ENCODE measurements at places on chromosomes 2 and 18.

GRCh38 chr2:191650896-191651773 is 26.8 kb upstream of the NABP1 start:
- DNase-seq: no peak

GRCh38 chr2:74550231-74550630 is 3.5 kb downstream of the LOXL3 start:
- no peak for DNase-seq

DNA sequence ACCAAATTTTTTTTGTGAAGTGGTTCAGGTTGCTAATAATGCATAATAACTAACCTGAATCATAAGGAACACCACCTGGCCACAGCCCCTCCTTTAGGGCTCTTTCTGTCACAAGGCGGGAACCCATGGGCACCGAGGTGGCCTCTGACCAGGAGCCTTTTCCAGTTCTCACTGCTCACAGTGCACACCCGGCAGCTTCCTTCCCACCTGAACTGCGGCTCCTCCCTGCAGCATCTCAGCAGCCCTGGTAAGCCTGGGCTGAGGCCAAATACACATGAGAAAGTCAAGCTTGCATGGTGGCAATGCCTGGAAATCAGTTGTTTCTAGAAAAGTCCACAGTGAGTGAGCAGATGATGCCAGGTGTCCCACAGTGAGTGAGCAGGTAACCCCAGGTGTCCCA is 77.6 kb upstream of the SNTG2 start:
- no peak for DNase-seq

GRCh38 chr2:188577231-188577630 is 285.6 kb downstream of the GULP1 start:
- DNase-seq: no peak

- no peak for DNase-seq
These were observed 678.4 kb downstream of the DCDC2C start for GRCh38 chr2:4381773-4382172.

- DNase-seq: no peak
These were observed 313.0 kb upstream of the SLC39A10 start for GRCh38 chr2:195343942-195344530.

GRCh38 chr18:48923746-48924629 is 26.8 kb downstream of the SMAD7 start:
- DNase-seq: peak; percentile 39

- no peak for DNase-seq
These were observed 292.0 kb downstream of the GBX2 start for GRCh38 chr2:235876099-235876679.

GRCh38 chr2:162177301-162177700 is 25.3 kb upstream of the GCG start:
- DNase-seq: no peak

GRCh38 chr2:69217333-69218080 is 169.5 kb downstream of the GFPT1 start:
- no peak for DNase-seq

GRCh38 chr2:112483042-112483473 is 1.1 kb downstream of the TTL start:
- DNase-seq: no peak

DNA sequence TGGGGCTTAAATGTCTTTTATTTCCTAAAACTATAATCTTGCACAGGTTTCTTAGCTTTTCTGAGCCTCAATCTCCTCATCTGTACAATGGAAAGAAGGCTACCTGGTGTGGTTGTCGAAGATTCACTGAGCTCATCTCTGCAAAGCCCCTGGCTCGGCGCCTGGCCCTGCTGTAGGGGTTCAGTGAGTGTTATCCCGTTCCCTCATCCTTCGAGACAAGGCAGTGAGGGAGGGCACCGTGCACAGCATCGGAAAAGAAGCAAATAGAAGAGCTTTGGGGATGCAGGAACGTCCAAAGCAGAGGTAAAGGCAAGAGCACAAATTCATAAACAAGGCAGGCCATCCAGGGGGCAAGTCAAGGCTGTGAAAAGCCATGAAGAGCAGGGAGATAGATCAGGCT is 41.2 kb upstream of the ATG16L1 start:
- DNase-seq: no peak

DNA sequence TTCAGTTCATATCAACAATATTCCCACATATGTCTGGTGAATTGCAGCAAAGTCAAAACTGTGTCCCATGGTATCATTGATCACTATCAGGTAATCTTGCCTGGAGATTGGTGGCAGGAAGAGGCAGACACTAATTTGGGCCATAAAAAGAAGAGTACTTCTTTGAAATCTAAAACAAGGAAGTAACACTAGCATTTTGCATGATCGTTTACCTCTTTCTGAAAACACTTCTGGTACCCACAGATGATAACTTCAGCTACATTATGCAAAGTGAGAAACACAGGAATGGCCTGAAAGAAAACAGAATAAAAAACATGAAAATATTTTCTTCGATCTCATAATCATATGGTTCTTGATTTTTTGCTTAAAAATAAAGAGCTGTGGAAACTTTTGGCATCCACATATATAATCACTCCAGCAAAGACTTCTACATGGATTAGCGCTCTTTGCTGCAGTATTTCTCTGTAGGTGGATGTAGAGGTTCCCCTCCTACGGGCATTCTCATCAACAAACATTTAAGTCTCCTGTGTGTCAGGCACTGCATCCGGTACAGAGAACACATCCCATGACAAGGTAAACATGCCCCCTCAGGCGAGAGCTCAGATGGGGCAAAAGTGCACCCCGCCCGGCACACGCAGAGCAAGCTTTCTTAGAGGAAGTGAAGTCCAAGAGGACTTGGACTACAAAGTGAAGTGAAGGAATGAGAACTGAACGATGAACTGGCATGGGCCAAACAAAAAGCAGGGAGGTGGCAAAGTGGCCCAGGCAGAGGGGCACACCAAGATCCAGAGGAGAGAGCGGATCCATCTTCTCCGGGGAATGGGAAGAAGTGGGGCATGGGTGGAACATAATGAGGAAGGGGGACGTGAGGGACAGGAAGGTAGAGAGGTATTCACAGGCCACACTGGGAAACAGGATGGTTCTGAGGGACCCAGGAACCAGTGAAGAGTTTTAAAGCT is 68.0 kb upstream of the RIOK3 start:
- no peak for DNase-seq

GRCh38 chr2:172179045-172179701 is 76.5 kb upstream of the DLX2 start:
- DNase-seq: no peak

GRCh38 chr2:24925815-24926214 is 5.8 kb upstream of the ADCY3 start:
- DNase-seq: no peak

- DNase-seq: no peak
These were observed 7.4 kb downstream of the PTGR3 start for GRCh38 chr18:75201282-75202270.

DNA sequence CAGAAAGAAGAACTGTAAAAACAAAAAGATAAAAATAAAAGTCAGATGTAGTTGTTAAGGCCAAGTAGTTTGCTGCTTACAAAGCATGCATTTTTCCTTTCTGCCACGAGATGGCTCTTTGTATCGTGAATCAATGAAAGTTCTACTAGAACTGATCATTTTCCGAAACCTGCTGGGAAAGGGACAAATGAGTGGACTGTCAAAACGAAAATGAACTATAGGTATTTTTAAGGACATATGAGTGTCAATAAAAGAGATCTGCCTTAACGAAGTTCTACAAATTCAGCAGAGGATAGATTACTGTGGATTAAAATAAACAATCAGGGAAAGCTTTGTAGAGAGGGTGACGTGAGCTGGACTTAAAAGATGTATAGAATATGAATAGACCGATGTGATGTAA is 15.0 kb upstream of the ELOA2 start:
- peak; percentile 12 for DNase-seq

GRCh38 chr2:190328573-190329147 is 9.0 kb upstream of the HIBCH start:
- DNase-seq: no peak

DNA sequence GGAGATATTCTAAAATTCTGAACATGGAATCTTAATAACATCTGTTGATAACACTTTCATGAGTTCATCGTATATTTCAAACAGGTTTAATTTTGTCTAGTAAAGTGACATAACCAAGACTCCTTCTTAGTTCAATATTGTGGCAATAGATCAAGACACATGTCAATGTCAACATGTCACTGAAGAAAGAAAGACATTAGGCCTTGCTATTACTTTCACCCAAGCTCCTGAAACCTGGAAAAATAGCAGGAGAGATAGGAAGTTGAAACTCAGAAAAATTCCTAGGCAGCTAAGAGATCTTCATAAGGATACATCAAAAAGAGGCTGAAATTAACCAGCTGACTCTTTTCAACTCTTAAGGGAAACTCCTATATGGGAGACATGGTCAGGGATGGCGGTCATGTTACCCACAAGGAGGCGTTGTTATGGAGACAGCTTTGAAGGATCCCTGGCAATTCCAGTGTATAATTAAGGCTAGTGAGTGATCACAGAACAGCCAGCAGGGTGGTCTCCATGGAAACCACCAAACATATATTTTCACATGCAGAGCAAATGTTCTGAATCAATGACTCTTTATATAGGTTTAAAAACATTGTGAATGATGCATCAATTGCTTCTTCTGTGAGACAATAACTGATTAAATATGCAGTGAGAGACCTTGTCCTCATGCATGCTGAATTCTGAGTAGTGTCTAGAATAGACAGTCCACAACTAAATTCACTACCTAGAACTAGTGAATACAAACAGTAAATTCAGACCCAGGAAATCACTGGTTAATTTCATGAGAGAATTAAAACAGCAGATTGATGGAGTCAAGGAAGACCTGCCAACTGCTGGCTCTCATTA is 115.3 kb upstream of the RIOK3 start:
- peak; percentile 47 for DNase-seq

GRCh38 chr2:241036964-241037421 is 38.6 kb downstream of the SNED1 start:
- DNase-seq: no peak

- no peak for DNase-seq
These were observed 94.1 kb downstream of the CSRNP3 start for GRCh38 chr2:165563468-165564225.

GRCh38 chr2:175203621-175204496 is 22.3 kb upstream of the ATP5MC3 start:
- DNase-seq: no peak

DNA sequence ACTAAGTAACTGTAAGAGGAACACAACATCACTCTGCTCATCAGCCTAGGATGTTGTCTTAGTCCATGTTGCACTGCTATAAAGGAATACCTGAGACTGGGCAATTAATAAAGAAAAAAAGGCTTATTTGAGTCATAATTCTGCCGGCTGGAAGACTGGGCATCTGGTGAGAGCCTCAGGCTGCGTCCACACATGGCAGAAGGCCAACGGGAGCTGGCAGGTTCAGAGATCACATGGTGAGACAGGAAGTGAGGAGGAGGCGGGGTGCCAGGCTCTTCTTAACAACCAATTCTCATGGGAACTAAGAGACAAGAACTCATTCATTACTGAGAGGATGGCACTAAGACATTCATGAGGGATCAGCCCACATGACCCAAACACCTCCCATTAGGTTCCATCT is 46.8 kb downstream of the EPG5 start:
- DNase-seq: no peak

GRCh38 chr2:130756053-130756873 is 923 bp downstream of the AMER3 start:
- DNase-seq: no peak

GRCh38 chr2:72330652-72331051 is 183.0 kb upstream of the CYP26B1 start:
- no peak for DNase-seq

DNA sequence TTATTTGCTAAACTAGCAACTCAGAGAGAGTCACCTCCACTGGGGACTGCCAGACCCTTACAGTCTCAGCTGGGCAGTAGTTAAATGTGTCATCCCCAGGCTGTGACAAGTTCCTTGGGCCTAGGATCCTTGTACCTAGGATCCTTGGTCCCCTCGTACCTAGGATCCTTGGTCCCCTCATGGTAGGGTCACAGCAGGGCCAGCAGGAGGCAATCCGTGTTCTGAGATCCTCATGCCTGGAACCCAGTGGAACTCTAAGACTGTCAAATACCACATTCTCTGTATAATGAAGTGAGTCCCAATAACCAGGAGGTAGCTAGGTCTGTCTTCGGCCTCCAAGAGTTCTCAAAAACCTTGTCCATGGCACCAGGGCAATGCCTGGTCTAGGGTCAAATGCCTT is 60.8 kb downstream of the LYPD6B start:
- DNase-seq: no peak

- DNase-seq: no peak
These were observed 74.4 kb upstream of the ASB18 start for GRCh38 chr2:236338495-236339184.

GRCh38 chr2:136917411-136917881 is 152.1 kb downstream of the THSD7B start:
- no peak for DNase-seq

DNA sequence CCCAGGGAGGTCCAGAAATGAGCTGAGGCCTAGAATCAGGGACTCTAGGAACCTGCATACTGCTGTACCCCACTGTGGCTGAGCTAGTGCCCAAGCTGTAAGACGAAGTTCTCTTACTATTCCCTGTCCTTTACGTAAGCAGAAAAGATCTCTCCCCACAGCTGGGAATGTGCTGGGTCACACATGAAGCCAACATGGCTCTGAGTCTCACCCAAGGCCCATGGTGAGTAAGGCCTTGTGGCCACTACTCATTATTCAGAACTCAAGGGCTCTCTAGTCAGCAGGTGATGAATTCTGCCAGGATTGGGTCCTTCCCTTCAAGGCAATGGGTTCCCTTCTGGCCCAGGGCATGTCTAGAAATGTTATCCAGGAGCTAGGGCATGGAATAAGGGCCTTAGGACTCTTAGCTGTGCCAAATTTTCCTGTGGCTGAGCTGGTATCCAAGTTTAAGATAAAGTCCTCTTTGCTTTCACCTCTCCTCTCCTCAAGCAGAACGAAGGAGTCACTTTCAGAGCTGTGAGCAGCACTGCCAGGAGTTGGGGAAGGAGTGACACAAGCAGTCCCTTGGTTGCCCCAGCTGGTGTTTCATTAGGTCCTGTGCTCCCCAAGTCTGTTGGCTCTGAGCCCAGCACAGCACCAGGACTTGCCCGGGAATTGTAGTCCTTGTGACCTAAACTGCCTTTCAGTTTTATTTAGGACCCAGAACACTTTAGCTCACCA is 707.6 kb downstream of the SLC4A3 start:
- DNase-seq: no peak

DNA sequence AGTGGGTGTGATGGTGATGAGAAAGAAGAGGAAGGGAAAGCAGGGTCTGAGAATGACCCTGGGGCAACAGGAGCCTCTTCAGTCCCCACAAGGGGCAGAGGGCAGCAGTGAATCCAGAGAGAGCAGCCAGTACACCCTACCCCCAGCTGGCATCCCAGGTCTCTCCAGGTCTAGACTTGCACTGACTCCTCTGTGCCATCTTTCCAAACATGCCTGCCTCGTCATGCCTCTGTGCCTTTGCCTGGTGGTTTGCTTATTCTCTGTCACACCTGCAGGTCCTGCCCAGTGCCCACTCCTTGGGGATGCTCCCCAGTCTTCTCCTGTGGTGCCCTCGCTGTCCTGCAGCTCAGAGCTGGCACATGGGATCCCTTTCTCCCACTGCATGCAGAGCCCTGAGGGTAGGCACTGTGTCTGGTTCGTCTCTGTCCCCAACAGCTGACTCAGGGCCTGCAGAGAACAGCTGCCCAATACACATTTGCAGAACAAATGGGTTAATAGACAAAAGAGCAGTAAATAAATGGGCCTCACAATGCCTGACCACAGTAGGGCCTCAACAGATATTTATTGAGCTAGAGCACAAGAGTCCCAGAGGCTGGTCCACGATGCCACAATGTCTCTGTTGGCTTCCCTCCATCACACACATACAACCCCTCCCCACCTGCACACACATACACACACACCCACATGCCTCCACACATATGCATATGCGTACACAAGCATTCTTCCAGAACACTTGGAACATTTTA is 89.8 kb downstream of the HS1BP3 start:
- no peak for DNase-seq
